ENCODE measurements at places on chromosomes 4 and X. TPM values are rescaled to one million over a fixed set of nuclear protein-coding genes. Genes with fewer than 3 reads are reported as not detected.

CABS1 gene
- total RNA-seq = not detected

DNA sequence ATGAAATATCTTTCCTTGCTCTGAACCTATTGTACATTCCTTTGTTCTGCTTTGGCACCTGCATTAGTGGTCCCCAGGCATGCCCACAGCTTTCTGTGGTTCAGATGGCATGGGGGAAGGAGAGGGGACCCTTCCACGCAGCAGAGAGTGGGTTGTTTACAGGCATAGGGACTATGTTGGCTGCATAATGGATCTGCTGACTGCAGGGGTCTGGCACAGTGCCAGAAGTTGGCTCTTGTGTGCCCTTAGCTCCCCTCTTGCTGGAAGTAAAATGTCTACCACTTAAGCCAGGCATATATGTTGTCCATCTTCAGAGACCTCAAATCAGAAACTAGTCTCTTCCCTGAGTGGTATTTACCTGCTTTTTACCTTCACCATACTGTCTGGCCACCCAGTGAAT is 651.9 kb upstream of the PCDH7 start:
- DNase-seq = no peak
- H3K36me3 ChIP-seq = no peaks in the 10 kb centered on the region
- H3K27me3 ChIP-seq = no peaks in the 10 kb centered on the region
- H3K4me1 ChIP-seq = peaks cover 4% of the 10 kb centered on the region

ETDB gene
- not detected for total RNA-seq

DNA sequence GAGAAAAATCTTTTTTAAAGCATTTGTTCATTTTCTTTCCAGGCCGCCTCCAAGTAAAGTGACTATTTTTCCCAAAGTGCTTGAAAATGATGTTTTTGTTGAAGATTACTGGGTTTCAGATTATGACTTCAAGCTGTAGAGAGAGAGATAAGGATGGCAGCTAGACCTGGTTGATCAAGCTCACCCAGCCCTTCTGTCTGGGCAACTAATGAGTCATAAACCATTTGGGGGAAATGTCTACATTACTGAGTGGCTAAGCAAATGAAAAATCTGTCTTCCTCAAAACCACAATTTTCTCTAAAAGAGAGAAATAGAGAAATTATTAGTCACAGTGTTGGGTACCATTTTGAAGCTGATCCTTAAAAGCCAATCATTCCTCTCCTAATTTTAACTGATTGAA is 355.4 kb upstream of the CPEB2 start:
- H3K27ac ChIP-seq = no peak overlapping the region
- no peak for DNase-seq
- H3K36me3 ChIP-seq = no peaks in the 10 kb centered on the region
- H3K4me3 ChIP-seq = no peak overlapping the region

GRCh38 chrX:72620550-72621145 is 48.0 kb upstream of the HDAC8 start:
- DNase-seq = no peak
- H3K27me3 ChIP-seq = peaks cover 9% of the 10 kb centered on the region
- H3K4me1 ChIP-seq = no peaks in the 10 kb centered on the region
- no peaks in the 10 kb centered on the region for H3K36me3 ChIP-seq
- H3K4me3 ChIP-seq = no peak overlapping the region

Measured in lung (tissue), 17 donors.